Progenitor cell of endocrine pancreas (in vitro differentiated cells): ENCODE measurements at places on chromosomes 4 and X. TPM values are rescaled to one million over a fixed set of nuclear protein-coding genes. Genes with fewer than 3 reads are reported as not detected.

The MAGEB10 gene
- total RNA-seq: not detected in 2 replicates

DNA sequence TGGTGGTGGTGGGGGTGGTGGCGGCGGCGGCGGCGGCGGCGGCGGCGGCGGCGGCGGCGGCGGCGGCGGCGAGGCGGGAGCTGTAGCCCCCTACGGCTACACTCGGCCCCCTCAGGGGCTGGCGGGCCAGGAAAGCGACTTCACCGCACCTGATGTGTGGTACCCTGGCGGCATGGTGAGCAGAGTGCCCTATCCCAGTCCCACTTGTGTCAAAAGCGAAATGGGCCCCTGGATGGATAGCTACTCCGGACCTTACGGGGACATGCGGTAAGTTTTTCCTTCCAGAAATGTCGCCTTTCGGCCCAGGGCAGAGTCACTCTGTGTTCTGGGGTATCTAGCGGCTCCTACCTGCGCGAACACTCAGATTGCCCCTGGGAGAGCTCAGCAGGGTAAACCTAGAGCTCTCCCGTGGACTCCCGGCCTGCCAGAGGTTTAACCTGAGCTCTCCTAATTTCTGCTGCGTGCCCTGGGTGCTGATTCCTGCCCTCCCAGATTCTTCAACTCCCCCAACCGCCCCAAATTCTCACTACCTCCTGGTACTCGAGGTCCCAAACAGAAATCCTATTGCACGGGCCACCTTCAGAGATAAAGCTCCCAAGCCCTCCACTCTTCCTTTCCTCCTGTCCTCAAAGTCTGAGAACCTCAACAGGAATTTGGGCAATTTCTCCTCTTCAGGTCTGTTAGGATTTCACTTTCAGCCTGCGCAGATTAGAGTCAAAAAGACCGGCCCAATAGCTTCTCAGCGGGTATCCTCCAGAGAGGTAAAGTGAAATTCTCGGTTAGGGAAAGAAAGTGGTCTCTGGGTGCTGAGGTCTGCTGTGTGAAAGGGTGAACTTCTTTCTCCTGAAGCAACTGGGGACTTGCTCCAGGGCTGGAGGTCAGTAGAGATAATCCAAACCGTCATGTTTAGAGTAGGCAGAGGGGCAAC, 2.9 kb downstream of the AR start:
- no peak for DNase-seq

- no peak for DNase-seq
These were observed 81.9 kb downstream of the FAM114A1 start for GRCh38 chr4:38949411-38950051.

GRCh38 chrX:134191281-134191680, 45.7 kb upstream of the CCDC160 start:
- DNase-seq: no peak

DNA sequence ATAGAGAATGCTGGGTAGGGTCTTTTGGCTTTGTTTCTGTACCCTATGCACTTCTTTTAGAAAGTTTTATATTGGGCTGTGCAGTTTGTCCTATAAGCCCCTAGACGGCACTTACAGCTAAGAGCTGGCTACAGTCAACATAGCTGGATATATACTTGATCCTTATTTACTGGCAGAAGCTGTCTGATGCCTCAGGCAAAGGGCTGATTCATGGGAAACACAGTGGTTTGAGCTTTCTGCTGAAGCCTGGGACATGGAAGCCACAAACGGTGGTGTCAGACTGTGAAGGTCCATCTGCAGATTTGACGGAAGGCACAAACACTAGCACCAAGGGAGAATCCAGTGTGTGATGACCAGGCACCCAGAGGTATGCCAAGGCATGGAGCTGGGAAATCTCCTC, 608.4 kb downstream of the ANKRD50 start:
- no peak for DNase-seq
